ENCODE measurements at places on chromosomes 4 and X.

DNA sequence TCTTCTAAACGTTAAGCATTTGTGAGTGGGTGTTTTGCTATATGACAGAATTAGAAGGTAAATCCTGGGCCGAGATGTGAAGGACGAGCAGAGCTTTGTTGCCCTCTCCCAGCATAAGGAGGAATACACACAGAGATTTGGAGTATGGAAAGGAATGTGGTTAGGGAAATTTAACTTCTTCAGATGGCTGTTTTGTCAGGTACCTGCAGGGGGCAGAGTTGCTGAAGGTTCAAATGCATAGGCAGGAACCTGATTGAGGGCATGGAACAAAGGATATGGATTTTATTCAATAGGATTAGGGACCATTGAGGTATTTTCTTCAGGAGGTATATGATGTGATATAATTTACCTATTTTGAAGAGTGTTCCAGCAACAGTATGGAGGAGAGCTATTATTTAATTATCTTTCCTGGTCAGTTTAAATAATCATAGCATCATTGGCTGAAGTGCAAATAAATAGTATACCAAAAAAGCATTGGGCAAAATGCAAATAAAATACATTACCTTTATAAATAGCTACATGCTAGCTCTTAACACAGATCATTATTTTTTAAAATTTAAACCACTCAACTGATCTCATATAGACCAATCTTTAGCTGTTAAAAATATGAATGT, 143.6 kb downstream of the SLIT2 start:
- no peak for DNase-seq

GRCh38 chrX:50469206-50469605, 1.4 kb downstream of the DGKK start:
- DNase-seq: no peak

DNA sequence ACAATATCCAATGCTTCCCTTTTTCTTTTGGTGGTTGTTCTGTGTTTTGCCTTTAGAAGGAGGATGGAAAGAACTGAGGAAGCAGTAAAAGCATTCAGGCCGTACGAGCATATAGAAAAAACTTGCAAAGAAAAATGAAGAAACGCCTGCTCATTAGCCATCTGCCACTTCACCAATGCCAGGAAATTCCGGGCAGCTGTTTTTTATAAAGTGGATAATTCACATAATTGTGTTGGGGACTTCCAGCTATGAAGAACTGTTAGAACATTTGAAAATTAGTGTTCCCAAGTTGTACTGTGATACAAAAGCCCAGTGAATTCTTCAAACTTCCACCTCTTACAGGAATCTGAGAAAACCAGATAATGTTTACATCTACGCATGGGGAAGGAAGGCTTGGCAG, 11.7 kb downstream of the RELL1 start:
- no peak for DNase-seq

GRCh38 chr4:18935659-18936345, 914.2 kb upstream of the LCORL start:
- no peak for DNase-seq

DNA sequence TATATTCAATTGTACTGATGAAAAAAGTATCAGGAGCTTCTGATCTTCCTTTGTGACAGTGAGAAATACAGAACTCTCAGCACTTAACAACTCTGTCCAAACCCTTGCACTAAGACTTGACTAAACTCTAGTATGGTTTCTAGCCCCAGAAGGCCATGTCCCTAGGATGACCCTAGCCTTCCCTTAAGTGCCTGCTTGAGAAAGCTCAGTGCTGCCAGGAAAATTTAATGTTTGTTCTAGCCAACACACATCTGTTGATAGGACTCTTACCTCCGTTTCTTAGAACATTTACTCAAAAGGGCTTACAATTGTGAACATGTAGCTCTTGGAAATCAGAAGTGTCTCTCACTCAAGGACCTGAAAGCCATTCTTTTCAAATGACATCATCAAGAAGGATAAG, 1055.2 kb upstream of the FTHL17 start:
- no peak for DNase-seq

DNA sequence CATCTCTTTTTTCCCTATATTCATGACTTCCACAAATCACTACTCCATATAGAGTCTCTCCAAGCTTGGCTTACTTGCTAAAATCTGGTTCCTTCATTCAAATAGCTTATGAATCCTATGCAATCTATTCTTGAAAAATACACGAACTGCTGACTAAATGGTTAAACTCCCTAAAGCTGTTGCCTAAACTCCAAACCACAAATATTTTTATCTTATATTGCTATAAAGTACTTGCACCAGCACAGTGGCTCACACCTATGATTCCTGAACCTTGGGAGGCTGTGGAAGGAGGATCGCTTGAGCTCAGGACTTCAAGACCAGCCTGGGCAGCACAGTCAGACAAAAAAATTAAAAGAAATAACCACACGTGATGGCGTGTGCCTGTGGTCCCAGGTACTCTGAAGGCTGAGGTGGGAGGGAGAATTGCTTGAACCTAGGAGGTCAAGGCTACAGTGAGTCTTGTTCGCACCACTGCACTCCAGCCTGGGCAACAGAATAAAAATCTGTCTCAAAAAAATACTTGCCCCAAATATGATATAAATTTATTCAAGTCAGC, 2.2 kb downstream of the FBXO8 start:
- DNase-seq: no peak

DNA sequence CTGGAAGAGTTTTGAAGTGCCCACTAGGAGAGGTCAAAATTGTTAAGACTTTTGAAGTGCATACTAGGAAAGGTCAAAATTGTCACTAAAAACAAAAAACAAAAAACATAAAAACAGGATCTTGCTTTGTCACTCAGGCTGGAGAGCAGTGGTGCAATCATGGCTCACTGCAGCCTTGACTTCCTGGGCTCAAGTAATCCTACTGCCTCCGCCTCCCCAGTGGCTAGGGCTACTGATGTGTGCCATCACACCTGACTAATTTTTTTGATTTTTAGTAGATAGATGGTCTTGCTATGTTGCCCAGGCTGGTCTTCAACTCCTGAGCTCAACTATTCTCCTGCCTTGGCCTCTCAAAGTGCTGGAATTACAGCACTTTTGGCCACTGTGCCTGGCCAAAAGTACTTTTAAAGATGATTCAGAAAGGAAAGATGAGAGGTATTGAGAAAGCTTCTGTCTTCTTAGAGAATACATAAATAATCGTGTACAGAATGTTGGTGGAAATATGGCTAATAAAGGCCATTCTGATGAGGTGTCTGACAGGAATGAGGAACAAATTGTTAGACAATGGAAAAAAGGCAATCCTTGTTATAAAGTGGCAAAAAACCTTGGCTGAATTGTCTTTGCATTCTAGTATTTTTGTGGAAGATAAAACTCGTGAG, 43.3 kb upstream of the STX18 start:
- no peak for DNase-seq

- no peak for DNase-seq
These were observed 43.1 kb downstream of the GASK1B start for GRCh38 chr4:158129694-158130093.

- DNase-seq: no peak
These were observed 13.3 kb downstream of the UBA6 start for GRCh38 chr4:67687636-67688035.

Measured in lower leg skin (tissue), 4 donors.